Uterus (tissue), 4 donors: ENCODE measurements at places on chromosomes 3 and 15.

- no peaks in the 10 kb centered on the region for H3K36me3 ChIP-seq
- no peak for DNase-seq
- no peaks in the 10 kb centered on the region for H3K4me1 ChIP-seq
- no peak overlapping the region for H3K4me3 ChIP-seq
These were observed 659.5 kb upstream of the CADM2 start for GRCh38 chr3:84299329-84299728.

DNA sequence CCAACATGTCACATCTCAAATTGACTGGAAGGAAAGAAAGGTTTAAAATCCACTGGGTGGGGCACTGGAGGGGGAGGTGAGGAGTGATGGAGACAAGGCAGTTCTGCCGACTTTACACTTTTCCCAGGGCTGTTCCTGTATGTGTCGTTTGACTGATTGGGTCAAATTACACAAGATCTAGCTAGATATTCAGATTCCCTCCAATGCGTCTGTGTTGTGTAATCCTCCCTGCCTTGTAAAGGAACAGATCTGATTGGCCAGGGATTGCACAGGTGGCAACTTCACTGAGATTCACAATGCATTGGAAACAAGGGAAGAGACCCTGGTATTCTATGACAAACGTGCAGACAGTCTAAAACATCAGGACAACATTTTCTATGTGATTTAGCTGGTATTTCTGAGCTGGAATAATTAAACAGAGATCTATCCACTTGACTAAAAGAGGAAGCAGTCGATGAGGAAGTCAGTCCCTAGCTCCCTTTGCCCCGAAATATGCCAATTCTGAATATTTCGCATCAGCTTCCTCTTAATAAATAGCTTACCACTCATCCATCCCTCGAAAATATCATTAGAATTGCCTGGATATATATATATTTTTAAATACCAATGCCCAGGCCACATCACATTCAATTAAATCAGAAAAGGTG is 312.9 kb downstream of the RORA start:
- H3K27me3 ChIP-seq, result no peaks in the 10 kb centered on the region
- H3K4me1 ChIP-seq, result no peaks in the 10 kb centered on the region
- no peak for DNase-seq
- no peak overlapping the region for H3K4me3 ChIP-seq
- H3K36me3 ChIP-seq, result no peaks in the 10 kb centered on the region
- H3K27ac ChIP-seq, result peak overlapping the region; percentile 79

- no peak overlapping the region for H3K4me3 ChIP-seq
- H3K27ac ChIP-seq, result no peak overlapping the region
- DNase-seq, result no peak
- H3K36me3 ChIP-seq, result no peaks in the 10 kb centered on the region
- H3K4me1 ChIP-seq, result no peaks in the 10 kb centered on the region
- H3K27me3 ChIP-seq, result no peaks in the 10 kb centered on the region
These were observed 5.3 kb downstream of the BDH1 start for GRCh38 chr3:197550489-197550888.

GRCh38 chr15:44781128-44781810 is 44.9 kb downstream of the TRIM69 start:
- no peaks in the 10 kb centered on the region for H3K36me3 ChIP-seq
- no peaks in the 10 kb centered on the region for H3K27me3 ChIP-seq
- DNase-seq, result no peak
- H3K4me1 ChIP-seq, result peaks cover 3% of the 10 kb centered on the region

DNA sequence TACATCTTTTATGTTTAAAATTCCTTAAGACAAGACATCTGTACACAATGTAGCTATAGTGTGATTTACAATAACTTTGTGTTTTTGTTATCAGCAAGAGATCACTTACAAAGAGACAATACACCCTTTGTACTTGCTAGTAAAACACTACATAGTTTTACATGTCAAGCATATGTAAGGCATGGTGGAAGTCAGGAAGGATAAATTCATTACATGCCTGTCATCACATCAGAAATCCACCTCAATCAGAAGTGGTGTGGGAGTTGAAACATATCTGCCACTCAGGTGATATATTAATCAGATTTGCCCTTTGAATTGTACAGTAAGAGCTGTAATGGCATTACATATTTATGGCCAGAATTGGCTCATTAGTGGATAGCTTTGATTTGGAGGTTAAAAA is 95.5 kb downstream of the MBNL1 start:
- no peaks in the 10 kb centered on the region for H3K4me1 ChIP-seq
- no peaks in the 10 kb centered on the region for H3K27me3 ChIP-seq
- H3K4me3 ChIP-seq, result no peak overlapping the region
- no peaks in the 10 kb centered on the region for H3K36me3 ChIP-seq

GRCh38 chr15:28955160-28955992 is 69.6 kb downstream of the APBA2 start:
- H3K4me3 ChIP-seq, result no peak overlapping the region
- H3K27ac ChIP-seq, result no peak overlapping the region
- no peak for DNase-seq
- H3K36me3 ChIP-seq, result no peaks in the 10 kb centered on the region

DNA sequence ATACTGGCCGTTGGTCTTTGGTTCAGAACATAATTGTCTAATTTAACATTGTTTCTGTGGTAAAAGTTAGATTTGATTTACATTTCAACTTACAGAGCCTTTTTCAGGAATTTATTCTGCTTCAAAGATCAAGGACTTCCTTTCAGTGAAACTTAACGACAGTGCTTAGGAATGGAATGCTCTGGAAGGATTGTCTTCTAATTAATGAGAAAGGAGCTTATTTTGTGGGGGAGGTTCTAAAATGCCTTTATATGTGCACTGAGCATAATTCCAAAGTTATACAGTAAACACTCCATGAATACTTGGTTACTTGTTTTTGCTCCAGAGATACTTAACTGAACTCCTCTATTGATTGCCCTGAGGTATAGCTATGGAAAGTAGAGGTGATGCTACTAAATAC is 75.7 kb downstream of the CACNA1D start:
- H3K27me3 ChIP-seq, result no peaks in the 10 kb centered on the region
- DNase-seq, result no peak
- H3K36me3 ChIP-seq, result no peaks in the 10 kb centered on the region
- H3K4me1 ChIP-seq, result no peaks in the 10 kb centered on the region
- H3K27ac ChIP-seq, result no peak overlapping the region
- H3K4me3 ChIP-seq, result no peak overlapping the region

- peaks cover 2% of the 10 kb centered on the region for H3K36me3 ChIP-seq
- no peak for DNase-seq
- no peaks in the 10 kb centered on the region for H3K4me1 ChIP-seq
- H3K27me3 ChIP-seq, result no peaks in the 10 kb centered on the region
These were observed 146.6 kb downstream of the DUT start for GRCh38 chr15:48477795-48478360.

DNA sequence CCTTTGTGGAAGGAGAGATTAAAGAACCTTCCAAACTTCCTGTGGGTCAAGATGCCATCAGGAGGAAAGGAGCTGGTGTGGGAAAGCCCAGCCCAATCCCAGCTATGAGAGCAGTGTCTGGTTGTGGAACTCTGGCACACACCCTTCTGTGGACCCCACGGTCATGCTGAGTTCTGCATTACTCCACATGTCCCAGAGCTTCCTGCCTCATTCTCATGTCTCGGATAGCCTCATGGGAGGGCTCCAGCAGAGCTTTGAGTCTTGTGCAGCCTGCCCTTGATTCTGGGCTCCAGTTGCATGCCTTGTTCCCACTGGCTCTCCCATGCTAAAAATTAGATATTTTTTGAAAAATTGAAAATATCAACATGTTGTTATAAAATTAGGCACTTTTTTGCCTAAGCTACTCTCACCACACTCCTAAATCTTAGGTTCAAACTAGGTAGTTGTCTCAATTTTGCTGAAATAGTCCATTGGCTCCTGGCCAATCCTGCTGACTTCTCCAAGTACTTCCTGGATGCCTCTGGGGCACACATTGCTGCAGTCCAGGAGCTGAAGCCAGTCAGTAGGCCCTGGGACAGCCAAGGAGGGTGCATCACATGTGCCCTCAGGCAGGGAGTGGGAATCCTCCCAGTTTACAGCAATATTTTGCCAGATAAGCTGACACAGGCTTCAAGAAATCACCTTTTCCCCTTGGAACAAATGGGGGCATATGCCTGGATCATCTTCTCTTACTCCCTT is 144.3 kb downstream of the EEFSEC start:
- no peaks in the 10 kb centered on the region for H3K27me3 ChIP-seq
- H3K4me1 ChIP-seq, result no peaks in the 10 kb centered on the region
- no peak overlapping the region for H3K27ac ChIP-seq
- DNase-seq, result peak; percentile 20
- no peaks in the 10 kb centered on the region for H3K36me3 ChIP-seq
- no peak overlapping the region for H3K4me3 ChIP-seq

DNA sequence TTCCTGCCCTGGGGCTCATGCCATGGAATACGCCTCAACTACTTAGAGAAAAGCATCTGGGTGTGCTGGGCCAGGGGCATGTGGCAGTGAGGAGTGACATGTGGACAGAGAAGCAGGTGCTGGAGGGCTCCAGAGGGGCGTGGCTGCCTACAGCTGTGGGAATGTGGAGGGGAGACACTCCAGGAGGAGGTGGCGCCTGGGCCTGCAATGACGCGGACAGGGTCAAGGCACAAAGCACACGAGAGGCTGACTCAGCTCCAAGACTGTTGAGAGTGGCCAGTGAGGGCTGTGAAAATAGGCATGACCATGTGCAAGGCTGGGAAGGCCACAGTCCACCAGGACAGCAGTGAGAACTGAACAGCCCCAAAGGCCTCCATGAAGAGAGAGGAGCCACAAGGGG is 48.5 kb downstream of the PTH1R start:
- no peaks in the 10 kb centered on the region for H3K4me1 ChIP-seq
- no peaks in the 10 kb centered on the region for H3K36me3 ChIP-seq
- DNase-seq, result peak; percentile 14

DNA sequence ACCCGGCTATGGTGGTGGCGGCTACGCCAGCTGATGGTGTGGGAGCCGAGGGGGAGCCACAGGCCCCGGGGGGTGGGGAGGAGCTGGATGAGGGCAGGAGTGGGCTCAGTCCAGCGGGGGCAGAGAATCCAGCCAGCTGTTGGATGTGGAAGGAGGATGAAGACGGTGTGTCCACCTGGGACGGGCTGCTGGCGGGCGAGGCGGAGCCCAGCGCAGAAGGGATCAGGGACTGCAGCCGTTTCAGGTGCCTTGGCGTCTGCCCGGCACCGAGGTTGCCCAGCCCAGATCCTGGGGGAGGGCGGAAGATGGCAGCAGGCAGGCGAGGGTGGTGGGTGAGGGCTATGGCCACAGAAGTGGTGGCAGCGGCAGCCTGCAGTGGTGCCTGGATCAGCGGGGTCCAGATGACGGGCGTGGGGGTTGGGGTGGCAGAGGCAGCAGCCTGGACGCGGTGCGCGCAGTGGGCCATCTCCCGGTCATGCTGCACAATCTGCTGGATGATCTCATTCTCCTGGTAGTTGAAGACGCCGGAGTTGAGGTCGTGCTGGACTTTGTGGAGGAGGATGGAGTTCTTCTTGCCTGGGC is 45.3 kb downstream of the HCN4 start:
- no peak overlapping the region for H3K4me3 ChIP-seq
- no peaks in the 10 kb centered on the region for H3K36me3 ChIP-seq
- no peaks in the 10 kb centered on the region for H3K27me3 ChIP-seq
- no peaks in the 10 kb centered on the region for H3K4me1 ChIP-seq
- H3K27ac ChIP-seq, result no peak overlapping the region
- no peak for DNase-seq

- no peaks in the 10 kb centered on the region for H3K36me3 ChIP-seq
- peak; percentile 13 for DNase-seq
- H3K4me3 ChIP-seq, result no peak overlapping the region
- no peaks in the 10 kb centered on the region for H3K4me1 ChIP-seq
These were observed 11.1 kb downstream of the ISG20 start for GRCh38 chr15:88649753-88650551.

GRCh38 chr3:171829841-171830517 is 13.2 kb upstream of the TMEM212 start:
- no peaks in the 10 kb centered on the region for H3K36me3 ChIP-seq
- no peaks in the 10 kb centered on the region for H3K27me3 ChIP-seq
- DNase-seq, result peak; percentile 78
- H3K27ac ChIP-seq, result peak overlapping the region; percentile 77

- H3K4me1 ChIP-seq, result no peaks in the 10 kb centered on the region
- H3K27me3 ChIP-seq, result no peaks in the 10 kb centered on the region
- no peak overlapping the region for H3K4me3 ChIP-seq
These were observed 263.6 kb upstream of the GOLGA6L4 start for GRCh38 chr15:83971992-83972391.

- H3K27me3 ChIP-seq, result no peaks in the 10 kb centered on the region
- no peak overlapping the region for H3K27ac ChIP-seq
- H3K36me3 ChIP-seq, result no peaks in the 10 kb centered on the region
These were observed 24.5 kb downstream of the QTRT2 start for GRCh38 chr3:114081037-114081436.

DNA sequence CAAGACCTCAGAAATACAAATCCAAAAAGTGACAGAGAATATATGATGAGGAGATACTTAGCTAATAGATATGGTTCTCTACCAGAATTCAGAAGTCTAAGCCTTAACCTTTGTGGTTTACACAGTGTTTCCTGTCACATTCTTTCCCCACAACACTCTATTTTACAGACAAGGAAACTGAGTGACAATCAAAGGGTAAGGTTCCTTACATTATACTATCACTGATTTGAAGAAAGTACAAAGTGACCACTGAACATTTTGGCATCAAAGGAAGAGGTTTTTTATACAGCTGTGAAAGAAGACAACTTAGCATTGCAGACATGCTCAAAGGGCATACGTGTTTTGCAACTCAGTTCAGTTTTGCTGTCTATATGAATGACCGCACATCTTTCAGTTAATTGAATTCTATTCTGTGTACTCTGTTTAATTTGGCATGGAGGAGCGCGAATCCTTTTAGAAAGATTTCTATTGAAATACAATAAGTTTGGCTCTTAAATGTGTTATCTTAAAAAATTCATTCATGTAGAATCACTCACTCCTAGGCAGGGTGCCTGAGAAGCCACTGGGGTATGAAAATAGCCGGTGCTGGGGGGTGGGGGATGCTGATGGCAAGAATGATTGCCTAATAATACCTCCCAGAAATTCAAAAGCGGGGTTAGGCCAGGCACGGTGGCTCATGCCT is 66.5 kb upstream of the SKOR1 start:
- DNase-seq, result no peak
- H3K27ac ChIP-seq, result no peak overlapping the region
- no peaks in the 10 kb centered on the region for H3K4me1 ChIP-seq
- H3K36me3 ChIP-seq, result no peaks in the 10 kb centered on the region

GRCh38 chr3:25906132-25906906 is 116.4 kb downstream of the OXSM start:
- no peak overlapping the region for H3K27ac ChIP-seq
- no peak for DNase-seq
- no peaks in the 10 kb centered on the region for H3K4me1 ChIP-seq
- no peaks in the 10 kb centered on the region for H3K27me3 ChIP-seq

- peaks cover 3% of the 10 kb centered on the region for H3K4me1 ChIP-seq
- H3K36me3 ChIP-seq, result no peaks in the 10 kb centered on the region
- no peaks in the 10 kb centered on the region for H3K27me3 ChIP-seq
- no peak overlapping the region for H3K4me3 ChIP-seq
These were observed 973 bp downstream of the BUB1B start for GRCh38 chr15:40161693-40162391.

DNA sequence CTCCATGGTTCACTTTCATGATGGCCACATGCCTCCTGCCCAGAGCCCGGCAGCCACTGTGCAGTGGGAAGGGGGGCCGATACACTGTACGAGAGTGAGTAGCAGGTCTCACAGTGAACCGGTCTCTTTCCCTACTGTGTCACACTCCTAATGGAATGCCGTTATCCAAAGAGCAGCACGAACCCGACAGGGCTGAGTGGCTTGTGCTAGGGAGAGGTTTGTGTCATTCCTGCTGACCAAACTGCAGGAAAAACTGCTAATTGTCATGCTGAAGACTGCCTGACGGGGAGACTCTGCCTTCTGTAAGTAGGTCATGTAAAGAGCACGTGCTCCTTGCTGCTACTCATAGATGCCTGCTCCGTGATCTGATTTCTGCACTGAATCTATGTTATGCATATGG is 105.1 kb downstream of the ARPP21 start:
- no peaks in the 10 kb centered on the region for H3K36me3 ChIP-seq
- H3K27me3 ChIP-seq, result no peaks in the 10 kb centered on the region
- no peak overlapping the region for H3K27ac ChIP-seq
- H3K4me1 ChIP-seq, result no peaks in the 10 kb centered on the region
- DNase-seq, result no peak
